Activated CD4-positive, CD25-positive, alpha-beta regulatory T cell treated with anti-CD3 and anti-CD28 coated beads, Interleukin-2, amount 50 U/mL, for 24 hours (primary cell): ENCODE measurements at places on chromosomes 5 and 9.

DNA sequence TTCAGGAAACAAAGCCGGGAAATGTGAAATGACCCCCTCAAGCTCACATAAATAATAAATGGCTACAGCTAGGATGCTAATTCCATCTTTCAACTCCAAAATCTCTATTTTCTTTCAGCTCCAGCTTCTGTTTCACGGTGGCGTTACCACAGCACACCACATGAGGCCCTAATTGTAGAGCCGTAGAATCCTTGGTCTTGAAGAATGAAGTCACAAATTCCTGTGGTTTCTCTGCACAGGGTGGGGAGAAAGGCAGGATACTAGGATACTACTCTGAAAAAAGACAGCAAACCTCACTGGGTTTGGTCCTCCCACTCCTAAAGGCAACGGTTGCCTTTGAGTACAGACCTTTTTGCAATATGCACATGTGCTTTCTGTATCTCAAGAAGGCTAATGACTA is 13.9 kb upstream of the RARS1 start:
- no peak for ATAC-seq

DNA sequence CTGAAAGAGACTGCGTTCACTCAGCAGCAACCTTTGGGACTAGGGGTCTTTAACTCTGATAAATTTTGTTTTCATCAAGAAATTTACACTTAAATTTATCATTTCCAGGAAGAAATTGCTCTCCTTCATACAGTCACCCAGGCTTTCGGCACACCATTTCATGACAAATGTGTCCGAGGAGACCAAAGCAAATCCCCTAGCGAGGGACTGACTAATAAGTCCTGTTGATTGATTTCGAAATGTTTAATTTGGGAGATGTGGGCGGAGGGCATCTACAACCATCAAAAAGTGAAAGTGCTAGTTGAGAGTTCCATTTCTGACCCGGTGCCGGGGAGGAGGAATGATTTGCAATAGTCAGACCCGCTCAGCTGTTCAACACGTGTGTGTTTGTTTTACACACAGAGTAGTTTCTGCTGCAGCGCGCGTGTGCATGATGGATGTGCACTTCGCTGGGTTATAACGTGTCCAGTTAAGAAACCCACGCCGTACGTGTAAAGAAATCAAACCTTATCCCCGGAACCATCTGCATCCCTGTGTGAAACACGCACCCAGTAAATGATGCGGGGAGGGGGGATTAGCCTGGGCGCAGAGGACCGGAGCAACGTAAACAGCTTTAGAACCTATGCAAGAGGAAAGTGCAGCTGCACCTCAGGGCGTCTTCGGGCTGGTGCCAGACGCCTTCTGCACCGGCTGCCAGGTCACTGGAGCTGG is 845 bp upstream of the NR4A3 start:
- ATAC-seq, result peak; percentile 5

DNA sequence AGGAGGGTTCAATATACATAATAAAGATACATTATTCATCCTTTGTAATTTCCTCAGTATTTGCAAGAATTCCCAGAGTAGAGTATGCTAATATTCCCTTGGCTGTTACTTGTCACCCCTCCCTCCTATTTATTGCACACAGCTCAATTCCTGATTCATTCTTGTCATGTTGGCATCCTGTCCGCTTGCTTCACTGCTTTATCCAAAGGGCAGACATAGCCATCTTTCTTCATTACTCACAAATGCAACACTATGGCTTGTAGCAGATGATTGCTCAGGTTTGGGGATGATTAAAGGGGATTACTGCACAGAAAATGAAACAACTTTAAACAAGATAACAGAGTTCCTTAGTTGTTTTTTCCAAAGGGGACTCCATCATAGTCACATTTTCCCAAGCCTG is 1.2 kb upstream of the IL33 start:
- no peak for ATAC-seq

GRCh38 chr9:708182-708550 is 133.3 kb upstream of the DMRT1 start:
- no peak for ATAC-seq

DNA sequence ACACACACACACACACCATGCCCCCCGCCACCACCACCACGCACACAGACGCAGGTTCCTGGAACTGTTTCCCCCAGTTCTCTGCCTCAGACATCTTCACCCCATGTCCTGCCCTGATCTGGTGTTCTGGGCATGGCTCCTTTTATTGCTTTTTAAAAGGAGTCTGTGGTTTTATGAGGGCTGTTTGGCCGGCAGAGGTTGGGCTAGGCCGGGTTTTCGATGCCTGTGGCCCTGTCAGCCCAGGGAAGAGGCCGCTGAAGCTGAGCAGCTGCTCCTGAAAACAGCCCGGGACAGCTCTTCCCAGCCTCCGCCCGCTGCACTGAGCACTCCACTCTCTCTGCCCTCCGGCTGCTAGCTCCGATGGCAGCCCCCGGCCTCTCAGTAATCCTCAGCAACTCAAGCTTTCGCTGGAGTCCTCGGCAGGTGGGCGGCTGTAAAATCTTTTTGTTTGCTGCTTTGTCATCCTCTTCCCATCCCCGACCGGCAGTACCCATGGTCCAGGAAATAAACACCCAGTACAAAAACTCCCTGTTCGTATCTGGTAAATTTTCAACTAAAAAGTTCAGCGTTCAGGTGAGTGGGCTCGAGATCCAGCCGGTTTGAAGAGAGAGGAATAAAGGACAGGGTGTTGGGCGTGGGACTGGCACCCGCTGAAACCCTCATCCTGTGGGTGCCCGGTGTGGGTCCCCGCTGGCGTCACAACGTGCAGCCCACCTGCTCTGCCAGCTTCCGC is 103.0 kb upstream of the ERCC6L2 start:
- no peak for ATAC-seq

- ATAC-seq, result no peak
These were observed 99.6 kb upstream of the SLC44A1 start for GRCh38 chr9:105144841-105145240.

- no peak for ATAC-seq
These were observed 28.6 kb downstream of the IER5L start for GRCh38 chr9:129149442-129149841.

DNA sequence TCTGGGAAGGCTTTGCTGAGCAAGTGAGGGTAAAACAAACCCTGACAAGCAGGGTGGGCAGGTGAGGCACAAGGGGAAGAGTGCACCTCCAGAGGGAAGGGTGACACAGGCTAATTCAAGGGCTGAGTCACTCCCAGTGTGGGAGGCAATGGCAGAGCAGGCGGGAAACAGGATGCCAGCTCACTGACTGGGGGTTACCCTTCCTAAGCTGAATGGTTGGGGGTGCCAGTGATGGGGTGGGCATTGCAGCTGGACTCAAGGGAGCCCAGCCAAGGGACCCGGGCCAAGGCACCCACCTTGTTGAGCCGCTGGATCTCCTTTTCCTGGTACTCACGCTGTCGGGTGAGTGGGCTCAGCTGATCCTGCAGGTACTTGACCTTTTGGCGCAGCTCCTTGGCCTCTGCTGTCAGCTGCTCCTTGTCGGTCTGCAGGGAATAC is 18.4 kb downstream of the GPX3 start:
- peak; percentile 66 for ATAC-seq

GRCh38 chr5:133643365-133643764 is 31.0 kb upstream of the FSTL4 start:
- no peak for ATAC-seq

- no peak for ATAC-seq
These were observed 168.5 kb downstream of the SLC24A2 start for GRCh38 chr9:19620326-19620725.

- no peak for ATAC-seq
These were observed 10.1 kb downstream of the LMX1B start for GRCh38 chr9:126623667-126624478.

GRCh38 chr5:14174230-14174636 is 31.1 kb downstream of the TRIO start:
- ATAC-seq, result no peak

DNA sequence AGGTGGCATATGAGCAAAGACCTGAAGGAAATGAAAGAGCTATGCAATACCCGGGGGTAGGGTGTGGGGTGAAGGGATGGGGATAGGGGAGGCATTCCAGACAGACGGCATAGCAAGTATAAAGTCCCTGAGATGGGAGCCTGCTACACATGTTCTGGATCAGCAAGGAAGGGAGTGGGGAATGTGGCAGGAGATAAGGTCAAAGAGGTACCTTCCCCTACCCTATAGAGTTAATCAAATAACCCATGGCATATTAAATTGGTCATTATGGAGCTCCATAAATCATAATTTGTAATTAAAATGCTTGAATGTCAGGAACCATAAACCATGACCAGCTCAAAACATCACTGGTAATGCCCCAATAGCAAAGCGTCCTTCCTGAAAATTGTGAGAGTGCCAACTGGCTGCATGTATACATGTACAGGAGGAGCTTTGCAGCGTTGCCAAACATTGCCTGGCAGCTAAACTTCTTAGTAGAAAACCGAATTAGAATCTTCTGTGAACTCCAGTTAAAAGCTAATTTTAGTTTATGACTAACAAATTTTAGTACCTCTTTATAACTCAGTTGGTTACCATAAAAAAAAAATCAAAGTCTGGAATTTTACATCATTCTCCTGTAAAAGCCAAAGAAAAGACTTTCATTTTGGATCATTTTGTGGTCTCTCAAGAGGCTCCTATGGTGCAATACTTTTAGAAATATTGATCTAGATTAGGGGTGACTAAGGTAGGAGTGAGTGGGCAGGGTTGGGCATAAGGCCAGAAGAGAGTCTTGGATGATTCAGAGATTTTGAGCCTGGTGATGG is 4.7 kb downstream of the DNAI1 start:
- ATAC-seq, result peak; percentile 67

GRCh38 chr5:177526191-177526590 is 9.4 kb upstream of the DDX41 start:
- ATAC-seq, result no peak

GRCh38 chr5:74974451-74975091 is 77.8 kb downstream of the GCNT4 start:
- ATAC-seq, result peak; percentile 90

DNA sequence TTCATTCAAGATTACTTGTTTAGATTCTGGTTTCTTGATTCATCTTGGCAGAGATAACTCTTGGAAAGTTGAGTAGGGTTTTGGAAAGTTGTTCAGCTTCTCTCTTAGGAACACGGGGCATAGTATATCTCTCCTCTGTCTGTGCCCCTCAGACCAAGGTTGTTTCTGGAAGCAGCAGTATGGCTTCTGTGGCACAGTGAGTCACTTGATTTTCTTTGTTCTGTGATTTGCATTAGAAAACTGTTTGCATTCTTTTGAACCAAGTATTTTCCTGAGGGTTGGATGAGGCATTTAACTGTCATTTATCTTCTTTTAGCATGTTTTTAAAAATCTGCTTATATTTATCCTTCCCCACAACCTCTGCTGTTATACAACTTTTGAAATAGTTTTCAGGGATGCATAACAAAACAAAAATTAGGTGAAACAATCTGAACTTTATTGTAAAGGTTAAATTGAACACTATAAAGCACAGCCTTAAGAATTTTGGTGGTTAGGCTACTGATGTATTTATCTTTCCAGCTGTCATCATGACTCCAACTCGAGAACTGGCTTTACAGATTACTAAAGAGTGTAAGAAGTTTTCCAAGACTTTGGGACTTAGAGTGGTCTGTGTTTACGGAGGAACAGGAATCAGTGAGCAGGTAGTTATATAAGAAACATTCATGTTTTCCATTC is 26.5 kb downstream of the DDX46 start:
- no peak for ATAC-seq

DNA sequence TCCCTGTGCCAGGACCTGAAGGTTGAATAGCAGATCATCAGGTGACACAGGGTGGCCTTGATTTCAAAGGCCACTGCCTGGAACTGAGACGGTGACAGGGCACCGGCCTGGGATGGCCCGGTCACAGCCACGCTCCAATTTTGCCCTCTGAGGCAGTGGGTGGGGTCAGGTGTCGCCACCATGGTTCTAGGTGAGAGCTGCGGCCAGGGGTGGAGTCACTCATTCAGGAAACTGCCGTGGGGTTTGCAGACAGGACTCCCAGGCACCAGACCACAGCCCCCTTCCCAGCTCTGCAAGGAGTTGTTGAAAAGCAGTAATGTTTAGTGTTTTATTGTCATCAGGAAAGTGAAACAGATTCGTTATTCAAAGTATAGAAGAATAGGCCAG is 17.3 kb upstream of the RNU6ATAC start:
- no peak for ATAC-seq

GRCh38 chr5:105238561-105238960 is 1676.0 kb upstream of the NUDT12 start:
- no peak for ATAC-seq

DNA sequence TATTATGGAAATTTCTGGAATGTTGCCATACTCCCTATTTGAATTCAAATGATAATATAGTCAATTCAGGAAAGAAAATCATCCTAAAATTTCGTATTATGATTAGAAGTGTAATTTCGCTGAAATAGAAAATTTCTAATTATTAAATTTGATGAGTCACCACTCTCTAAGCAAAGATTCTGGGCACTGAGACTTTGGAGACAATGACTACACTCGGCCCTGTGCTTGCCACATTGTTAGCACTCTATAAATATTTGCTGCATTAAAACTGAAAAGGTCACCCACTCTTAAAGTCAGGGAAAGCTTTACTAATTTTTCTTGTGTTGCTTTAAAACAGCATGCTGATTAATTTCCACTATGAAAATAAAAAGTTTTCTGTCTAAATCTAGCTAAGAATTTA is 240.3 kb downstream of the TLE4 start:
- peak; percentile 46 for ATAC-seq

DNA sequence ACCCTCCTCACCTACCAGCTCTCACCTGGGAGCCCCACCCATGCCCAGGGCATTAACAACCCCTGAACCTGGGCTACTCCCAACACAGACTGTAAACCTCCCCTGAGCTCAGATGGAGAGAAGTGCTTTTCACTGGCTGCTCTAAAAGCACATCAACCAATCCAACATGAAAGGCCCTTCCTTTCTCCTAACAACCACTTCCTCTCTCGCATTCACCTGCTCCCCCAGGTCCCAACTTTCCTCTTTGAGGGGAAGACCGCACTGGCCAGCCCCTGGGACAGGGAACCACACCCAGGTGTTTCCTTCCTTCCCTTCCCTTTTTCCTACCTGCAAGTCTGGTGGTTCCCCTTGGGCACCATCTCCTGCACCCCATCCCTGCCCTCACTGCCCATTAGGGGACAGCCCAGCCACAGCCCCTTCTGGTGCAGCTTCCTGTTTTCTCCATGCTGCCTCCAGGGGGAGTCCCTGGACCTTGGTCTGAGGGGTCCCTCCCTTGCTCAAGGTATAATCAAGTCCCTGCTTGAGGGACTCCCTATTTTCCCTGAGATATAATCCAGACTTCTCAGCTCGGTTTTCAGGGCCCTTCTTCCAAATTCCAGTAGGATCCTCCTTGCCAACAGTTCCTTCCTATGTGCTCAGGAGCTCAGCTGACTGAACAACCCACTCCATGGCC is 30.5 kb upstream of the DAB2IP start:
- no peak for ATAC-seq

- ATAC-seq, result no peak
These were observed 1.9 kb downstream of the KDM3B start for GRCh38 chr5:138354387-138354786.

DNA sequence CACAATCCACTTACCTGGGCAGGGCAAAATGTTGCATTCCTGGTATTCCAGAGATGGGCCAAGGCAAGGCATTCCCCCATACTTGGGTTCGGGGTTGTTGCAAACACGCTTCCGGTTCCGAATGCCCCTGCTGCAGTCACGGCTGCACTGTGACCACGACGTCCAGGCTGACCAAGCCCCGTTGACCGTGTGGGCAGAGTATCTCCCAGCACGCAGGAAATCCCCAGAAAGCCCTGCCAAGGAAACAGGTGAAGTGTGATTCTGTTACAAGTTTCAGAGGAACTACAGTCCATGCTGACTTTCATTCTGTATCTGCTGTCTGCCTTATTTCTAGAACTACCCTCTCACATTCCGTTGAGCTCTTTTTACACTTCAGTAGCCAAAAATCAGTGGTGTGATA is 483.0 kb downstream of the SEMA5A start:
- no peak for ATAC-seq
